Stimulated activated CD4-positive, alpha-beta T cell treated with anti-CD3 and anti-CD28 coated beads, Interleukin-2, amount 100 ng/mL, for 48 hours (primary cell): ENCODE measurements at places on chromosomes 2 and 18.

GRCh38 chr2:16663121-16663905 lies 2.3 kb downstream of the CYRIA start:
- no peak for DNase-seq

- DNase-seq: no peak
Observed at GRCh38 chr2:121346407-121346806, 61.4 kb upstream of the TFCP2L1 start.

DNA sequence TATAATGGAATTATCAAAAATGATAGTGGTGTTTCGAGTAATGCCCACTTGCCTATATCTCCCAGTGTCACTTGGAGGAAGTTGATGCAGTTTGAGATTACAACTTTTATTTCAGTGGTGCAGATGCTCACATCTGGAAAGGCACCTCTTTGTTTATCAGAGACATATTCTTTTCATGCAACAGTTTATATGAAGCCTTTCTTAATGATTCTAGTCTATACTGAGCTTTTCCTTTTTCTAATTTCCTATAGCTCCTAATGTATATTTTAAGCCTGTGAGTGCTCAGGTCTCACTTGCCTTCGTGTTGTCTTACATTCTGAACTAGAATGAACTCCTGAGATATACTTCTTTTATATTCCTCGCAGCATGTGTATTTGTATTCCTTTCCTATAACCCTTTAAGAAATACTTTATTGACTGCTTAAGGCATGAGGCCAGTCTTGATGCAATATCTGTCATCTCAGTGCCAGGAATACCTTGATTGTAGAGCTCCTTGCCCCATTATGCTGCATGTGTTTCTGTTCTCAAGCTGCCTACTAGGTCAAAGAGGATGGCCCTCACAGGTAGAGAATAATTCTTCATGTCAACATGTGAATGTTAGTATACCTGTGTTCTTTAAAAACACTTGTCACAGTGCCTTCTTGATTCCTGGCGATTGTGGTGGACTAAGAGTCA lies 52.6 kb downstream of the VRK2 start:
- DNase-seq: no peak

- no peak for DNase-seq
Observed at GRCh38 chr18:51006061-51006818, 23.8 kb upstream of the SMAD4 start.

GRCh38 chr2:197398913-197399312 lies 35.9 kb downstream of the SF3B1 start:
- no peak for DNase-seq

DNA sequence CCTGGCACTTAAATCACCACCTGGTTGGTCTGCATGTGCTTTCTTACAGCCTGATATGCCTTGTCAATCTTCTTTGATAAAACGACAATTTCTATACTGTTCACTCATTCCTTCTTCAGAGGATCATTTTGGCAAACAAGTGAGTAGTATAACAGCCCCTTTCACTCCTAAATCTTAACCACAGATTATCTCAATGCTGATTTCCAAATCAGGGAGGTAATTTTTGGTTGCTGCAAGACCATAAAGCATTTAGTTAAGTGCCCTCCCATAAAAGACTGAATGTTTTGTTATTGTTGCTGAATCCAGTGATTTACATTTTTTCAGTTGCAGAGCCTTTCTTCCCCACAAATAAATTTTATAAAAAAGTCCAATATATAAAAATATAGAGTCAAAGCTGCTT lies 129.2 kb upstream of the CYP26B1 start:
- no peak for DNase-seq

DNA sequence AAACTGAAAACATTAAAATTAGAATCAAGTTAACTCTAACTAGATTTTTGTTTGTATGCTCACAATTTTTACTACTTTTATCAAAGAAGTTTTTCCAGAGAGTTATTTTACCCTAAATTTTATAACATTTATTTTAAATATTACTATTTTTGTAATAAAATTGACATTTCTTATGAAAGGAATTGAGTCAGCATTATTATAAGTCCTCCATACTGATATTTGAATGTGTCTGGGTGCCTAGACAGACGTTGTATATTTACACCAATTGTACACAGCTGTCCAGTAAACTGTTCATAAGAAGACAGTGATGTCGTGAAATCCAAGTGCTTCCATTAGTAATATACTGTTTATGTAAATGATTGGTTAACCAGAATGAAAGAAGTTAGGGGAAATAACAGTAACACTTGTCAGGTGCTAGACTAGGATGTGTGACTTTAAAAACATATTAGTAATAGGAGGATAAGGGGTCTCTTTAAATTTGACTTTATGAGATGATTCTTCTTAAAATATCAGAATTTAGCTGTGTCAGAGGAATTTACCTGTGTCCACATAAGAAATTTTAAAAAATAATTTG lies 73.7 kb downstream of the TANK start:
- DNase-seq: no peak

GRCh38 chr2:118403658-118404451 lies 315.6 kb downstream of the INSIG2 start:
- DNase-seq: no peak

GRCh38 chr2:43183743-43184142 lies 42.7 kb downstream of the ZFP36L2 start:
- no peak for DNase-seq

- no peak for DNase-seq
Observed at GRCh38 chr2:30439296-30439695, 7.8 kb upstream of the LCLAT1 start.

DNA sequence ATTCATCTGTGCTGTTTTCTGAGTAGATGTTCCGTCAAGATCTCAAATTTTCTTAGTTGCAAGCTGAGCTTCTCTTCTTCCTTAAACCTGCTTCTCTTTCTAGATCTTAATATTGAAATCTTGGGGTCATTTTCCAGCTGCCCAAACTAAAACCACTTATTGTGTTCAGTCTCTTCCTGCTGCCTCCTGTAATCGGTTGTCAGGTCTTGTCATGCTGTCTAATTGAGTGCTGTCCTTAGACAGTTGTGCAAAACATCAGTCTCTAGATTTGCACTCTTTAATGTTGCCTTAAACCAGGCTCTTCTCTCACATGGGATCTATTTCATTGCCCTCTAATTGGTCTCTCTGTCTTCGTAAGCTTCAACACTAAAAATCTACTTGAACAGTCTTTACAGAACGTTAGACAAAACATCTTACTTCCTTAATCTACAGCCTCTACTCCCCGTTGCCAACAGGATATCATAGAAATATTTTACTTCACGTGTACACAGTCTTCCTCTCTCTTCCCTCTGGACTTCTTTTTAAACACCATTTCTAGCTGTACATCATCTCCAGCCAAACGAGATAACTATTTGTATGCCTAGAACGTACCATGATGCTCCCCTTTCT lies 34.9 kb downstream of the GPD2 start:
- no peak for DNase-seq

GRCh38 chr18:57353940-57354461 lies 1.6 kb downstream of the ST8SIA3 start:
- peak; percentile 27 for DNase-seq
